ENCODE measurements at places on chromosomes 4 and X. TPM values are rescaled to one million over a fixed set of nuclear protein-coding genes. Genes with fewer than 3 reads are reported as not detected.

Gene RGN
- total RNA-seq: 4.4 TPM

Gene DUSP21
- not detected for total RNA-seq

Gene SYN1
- under 0.01 TPM for total RNA-seq

Gene SOD3
- 2.1 TPM for total RNA-seq

Gene ADAD1
- total RNA-seq: not detected

Gene ARMCX4
- 5.0 TPM for total RNA-seq

Gene AREG
- under 0.01 TPM for total RNA-seq

Gene CDKL5
- total RNA-seq: 4.0 TPM

Gene GSTCD
- total RNA-seq: 9.7 TPM

Gene MAML3
- total RNA-seq: 0.72 TPM

Gene STPG2
- 0.29 TPM for total RNA-seq

Gene HMGN5
- total RNA-seq: 0.88 TPM

Gene RBM46
- not detected for total RNA-seq

Gene CDS1
- under 0.01 TPM for total RNA-seq

Gene SHROOM4
- 1.8 TPM for total RNA-seq

Gene PDE6B
- total RNA-seq: not detected

Gene IL13RA2
- total RNA-seq: 1.1 TPM

Gene DCK
- 13.8 TPM for total RNA-seq

Gene TRAM1L1
- 4.3 TPM for total RNA-seq

Gene NEIL3
- total RNA-seq: 7.4 TPM

All from osteoblast (primary cell).